Suprapubic skin (tissue), 4 donors: ENCODE measurements at places on chromosomes 7 and 10. TPM values are rescaled to one million over a fixed set of nuclear protein-coding genes. Genes with fewer than 3 reads are reported as not detected.

The C10orf67 gene
- total RNA-seq: 1.5 TPM

- DNase-seq: no peak
These were observed 319.6 kb downstream of the ELMO1 start for GRCh38 chr7:37129035-37129425.

GRCh38 chr7:27172823-27173510, 1.2 kb downstream of the HOXA10 start:
- peak; percentile 85 for DNase-seq

- peak; percentile 57 for DNase-seq
These were observed 2.5 kb downstream of the ADAP1 start for GRCh38 chr7:951881-952547.

The PTPN20 gene
- 7.5 TPM for total RNA-seq

DNA sequence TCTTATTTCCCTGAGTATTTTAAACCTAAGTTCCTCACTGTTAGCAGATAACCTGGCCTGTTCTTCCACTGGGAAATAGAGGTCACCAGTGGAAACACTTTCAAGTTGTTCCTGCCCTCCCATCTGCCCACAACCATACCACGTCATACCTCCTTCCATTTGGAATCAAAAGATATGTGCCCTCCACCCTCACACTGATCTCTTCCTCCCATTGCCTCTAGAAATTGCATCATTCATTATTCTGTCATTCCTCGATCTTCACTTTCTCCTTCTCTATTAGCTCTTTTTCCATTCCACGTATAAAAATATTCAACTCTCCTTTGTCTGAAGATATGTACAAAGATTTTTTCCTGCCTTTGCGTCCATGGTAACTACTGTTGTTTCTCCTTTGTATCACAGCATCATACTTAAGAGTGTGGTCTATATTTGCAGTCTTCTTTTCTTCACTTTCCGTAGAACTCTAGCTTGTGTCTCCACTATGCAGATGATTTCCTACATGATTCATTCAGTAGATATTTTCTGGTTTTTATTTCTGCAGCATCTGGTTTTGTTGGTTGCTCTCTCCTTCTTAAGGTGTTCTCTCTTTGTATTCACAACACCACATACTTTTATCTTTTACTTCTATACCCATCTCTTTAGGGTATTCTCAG, 312.3 kb downstream of the REEP3 start:
- DNase-seq: no peak

The CALHM1 gene
- total RNA-seq: not detected

The CYP3A4 gene
- total RNA-seq: 7.8 TPM
